ENCODE measurements at places on chromosomes 12 and 14.
A peak's percentile ranks its signal among the peaks of the same experiment; 100 is the strongest.

DNA sequence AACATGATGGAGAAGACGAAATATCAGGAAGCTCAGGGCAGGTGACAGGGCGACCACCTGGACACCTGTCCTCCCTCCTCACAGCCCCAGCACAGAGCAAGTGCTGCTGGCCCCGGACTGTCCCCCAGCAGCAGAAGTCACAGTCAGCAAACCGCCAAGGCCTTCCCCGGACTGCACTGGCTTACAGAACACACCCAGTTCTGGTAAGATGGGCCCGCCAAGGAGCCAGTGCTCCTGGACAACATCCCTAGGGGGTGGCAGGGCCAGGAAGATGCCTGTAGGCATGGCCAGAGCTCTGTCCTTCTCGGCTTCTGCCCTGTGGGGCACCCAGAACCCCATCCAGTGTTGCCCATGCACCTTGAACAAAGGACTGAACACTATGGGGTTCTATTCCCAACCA is 77.9 kb downstream of the BCL11B start:
- no peak for DNase-seq

- DNase-seq, result no peak
These were observed 21.8 kb downstream of the CAPS2 start for GRCh38 chr12:75308279-75308678.

GRCh38 chr12:89117448-89118034 is 234.8 kb downstream of the DUSP6 start:
- peak; percentile 14 for DNase-seq

DNA sequence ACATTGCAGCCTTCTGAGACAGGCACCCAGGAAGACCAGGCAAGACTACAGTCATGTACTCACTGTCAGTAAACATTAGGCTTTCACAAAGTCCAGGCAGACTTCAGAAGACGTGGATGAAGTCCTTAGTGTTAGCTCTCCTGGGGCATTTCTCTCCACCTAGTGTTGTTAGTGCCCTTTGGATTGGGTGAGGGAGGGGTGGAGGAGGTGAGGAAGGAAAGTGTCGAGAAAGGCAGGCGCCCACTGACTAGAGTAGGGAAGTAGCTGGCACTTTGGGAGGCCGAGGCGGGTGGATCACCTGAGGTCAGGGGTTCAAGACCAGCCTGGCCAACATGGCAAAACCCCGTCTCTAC is 20.2 kb downstream of the TMEM229B start:
- DNase-seq, result no peak

- DNase-seq, result no peak
These were observed 11.5 kb downstream of the UBC start for GRCh38 chr12:124902916-124903315.

DNA sequence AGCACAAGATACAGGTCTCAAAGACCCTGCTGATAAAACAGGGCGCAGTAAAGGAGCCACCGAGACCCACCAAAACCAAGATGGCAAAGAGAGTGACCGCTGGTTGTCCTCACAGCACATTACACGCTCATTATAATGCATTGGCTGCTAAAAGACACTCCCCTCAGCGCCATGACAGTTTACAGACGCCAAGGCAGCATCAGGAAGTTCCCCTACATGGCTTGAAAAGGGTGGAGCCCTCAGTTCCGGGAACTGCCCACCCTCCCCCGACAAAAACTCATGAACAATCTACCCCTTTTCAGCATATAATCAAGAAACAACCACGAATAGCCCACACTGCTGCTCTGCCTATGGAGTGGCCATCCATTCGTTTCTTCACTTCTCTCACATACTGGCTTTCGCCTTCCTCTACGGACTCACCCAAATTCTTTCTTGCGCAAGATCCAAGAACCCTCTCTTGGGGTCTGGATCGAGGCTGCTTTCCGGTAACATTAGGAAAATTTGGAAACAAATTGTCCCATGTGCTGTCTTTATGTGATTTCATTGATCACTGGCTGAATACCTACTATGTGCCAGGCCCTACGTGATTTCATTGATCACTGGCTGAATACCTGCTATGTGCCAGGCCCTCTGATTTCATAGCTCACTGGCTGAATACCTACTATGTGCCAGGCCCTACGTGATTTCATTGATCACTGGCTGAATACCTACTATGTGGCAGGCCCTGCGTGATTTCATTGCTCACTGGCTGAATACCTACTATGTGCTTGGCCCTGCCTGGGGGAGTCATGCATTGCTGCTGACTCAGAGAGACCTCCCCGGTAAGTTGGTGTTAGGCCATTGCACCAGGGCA is 126.4 kb downstream of the PIWIL1 start:
- no peak for DNase-seq

Data from adrenal gland (tissue), 19 donors.